T-cell (primary cell): ENCODE measurements at places on chromosomes 11 and 22.

DNA sequence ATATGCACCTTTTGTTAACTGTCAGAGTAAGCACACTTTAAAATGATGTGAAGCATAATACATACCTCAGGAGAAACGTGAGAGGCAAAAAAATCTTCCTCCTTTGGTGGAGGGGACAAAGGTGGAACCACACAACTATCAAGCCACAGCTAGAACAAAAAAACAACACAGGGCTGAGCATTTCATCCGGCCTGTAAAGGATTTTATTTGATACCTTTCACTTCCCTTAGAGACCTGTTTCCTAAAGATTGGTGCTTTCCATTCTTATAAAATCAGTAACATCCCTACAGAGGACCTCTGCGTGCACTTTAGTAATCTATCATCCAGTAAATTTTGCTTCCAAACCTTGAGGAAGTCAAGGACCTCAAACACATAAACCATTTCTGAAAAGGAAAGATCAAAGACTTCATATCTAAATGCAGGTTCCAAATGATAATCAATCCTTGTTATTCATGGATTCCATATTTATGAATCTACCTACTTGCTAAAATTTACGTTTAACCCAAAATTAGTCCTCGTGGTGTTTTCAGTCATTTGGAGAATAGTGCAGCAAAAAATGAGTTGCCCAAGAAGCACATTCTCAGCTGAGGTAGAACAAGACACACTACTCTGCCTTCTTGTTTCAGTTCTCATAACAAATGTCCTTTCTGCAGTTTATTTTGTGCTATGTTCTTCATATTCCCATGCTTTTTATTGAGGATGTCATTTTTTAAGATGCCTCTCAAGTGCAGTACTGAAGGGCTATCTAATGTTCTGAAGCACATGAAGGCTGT, 22.7 kb downstream of the ARFGAP3 start:
- no peak for DNase-seq

GRCh38 chr22:42446151-42446550, 13.9 kb upstream of the NFAM1 start:
- no peak for DNase-seq

DNA sequence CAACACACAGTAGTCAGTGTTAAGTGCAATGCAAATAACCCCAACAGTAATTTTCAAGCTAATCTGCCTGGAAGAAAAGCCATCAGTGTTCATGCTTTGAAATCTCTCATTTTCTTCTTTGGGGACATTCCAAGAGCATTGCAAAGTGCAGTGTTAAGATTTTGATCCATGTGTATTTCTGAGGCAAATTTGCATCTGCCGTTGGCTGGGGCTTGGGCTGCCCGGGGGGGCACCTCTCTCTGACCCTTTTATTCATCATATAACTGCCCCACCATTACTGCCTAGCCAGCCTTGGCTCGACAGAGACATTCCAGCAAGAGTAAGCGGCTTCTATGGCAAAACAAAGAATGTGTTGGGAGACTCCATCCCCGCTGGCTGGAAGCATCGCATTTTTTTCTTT, 483.5 kb downstream of the BRD1 start:
- DNase-seq = no peak

GRCh38 chr11:66478729-66479393, 1.4 kb upstream of the DPP3 start:
- DNase-seq = no peak

- no peak for DNase-seq
Measured at GRCh38 chr22:47067321-47067890, 305.0 kb downstream of the TBC1D22A start.

GRCh38 chr11:75400146-75400865, 988 bp downstream of the RPS3 start:
- no peak for DNase-seq

GRCh38 chr11:12354750-12355545, 22.4 kb upstream of the PARVA start:
- no peak for DNase-seq

GRCh38 chr22:41504397-41504796, 35.5 kb downstream of the ACO2 start:
- DNase-seq = no peak

DNA sequence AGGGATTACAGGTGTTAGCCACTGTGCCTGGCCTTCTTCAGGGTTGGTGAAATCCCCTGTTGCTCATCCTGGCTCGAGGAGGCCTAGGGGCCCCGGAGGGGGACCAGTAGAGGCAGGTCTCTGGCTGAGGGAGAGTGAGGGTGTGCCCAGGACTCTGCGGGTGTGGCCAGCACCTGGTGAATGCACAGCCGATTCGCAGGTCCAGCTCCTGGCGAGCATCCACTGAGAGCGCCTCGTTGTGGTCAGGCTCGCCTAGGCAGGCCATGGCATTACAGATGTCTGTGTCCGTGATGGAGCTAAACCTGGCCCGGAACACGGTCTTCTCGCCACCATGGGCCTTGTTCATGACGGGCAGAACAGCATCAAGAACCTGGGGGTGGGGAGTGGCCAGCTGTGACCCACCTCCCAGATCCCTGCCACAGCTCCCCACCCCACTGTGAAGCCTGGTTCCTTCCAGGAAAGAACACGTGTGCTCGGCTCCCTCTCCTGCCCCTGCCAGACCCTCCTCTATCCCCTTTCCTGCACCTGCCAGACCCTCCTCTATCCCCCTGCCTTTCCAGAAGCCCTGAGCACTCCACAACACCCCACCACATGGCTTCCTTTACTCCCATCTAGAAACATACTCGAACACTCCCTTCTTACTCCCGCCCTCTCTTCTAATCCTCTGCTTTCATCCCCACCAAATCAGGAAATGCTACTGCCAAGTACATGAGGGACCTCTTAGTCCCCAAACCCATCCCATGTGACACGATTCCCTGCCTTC, 12.4 kb downstream of the TOP3B start:
- no peak for DNase-seq

DNA sequence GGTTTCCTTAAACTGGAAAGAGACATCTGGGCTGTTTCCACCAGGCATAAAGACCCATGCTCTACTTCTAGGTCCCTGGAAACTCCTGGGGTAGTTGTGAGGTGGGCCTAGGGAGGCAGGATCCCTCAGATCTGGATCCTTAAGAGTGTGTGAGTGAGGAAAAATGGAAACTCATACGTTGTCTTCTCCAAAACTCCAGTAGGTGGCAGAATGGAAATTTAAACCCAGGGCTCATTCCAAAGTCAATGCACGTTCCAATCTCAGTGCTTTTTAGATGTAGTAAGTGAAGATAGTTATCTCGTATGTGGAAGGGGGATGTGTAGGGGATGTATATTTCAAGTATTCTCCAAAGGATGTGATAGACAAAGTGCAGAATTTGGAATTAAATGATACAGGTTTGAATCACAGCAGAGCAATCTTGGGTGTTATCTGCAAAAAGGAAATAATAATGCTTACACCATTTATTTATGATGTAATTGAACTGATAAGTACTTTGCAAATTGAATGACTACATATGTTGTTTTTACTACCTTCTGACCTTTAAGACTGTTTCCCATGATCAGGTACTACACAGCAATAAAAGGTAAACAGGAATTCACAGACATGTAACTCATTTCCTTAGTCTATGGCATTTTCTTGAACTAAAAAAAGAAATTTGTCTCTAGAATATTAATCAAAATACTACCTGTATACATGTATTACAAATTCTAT, 13.1 kb upstream of the MMP1 start:
- no peak for DNase-seq

- no peak for DNase-seq
Measured at GRCh38 chr22:47064416-47064815, 302.0 kb downstream of the TBC1D22A start.

DNA sequence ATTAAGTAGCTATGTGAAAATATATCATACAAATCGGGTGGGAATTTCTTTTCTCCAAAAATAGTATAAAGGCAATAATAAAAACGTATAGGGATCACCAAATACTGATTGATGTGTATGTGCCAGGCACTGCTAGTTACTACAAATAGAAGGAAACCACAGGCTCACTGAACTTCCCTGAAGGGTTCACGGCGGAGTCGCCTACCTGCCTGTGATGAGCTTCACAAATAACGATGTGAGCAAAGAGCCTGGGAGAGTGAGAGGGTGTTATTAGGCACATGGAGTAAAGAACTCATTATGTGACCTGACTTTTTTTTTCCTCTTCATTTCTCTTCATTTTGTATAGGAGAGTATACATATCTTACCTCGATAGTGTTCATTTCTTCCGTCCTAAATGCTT, 36.0 kb upstream of the L3MBTL2 start:
- DNase-seq = no peak

DNA sequence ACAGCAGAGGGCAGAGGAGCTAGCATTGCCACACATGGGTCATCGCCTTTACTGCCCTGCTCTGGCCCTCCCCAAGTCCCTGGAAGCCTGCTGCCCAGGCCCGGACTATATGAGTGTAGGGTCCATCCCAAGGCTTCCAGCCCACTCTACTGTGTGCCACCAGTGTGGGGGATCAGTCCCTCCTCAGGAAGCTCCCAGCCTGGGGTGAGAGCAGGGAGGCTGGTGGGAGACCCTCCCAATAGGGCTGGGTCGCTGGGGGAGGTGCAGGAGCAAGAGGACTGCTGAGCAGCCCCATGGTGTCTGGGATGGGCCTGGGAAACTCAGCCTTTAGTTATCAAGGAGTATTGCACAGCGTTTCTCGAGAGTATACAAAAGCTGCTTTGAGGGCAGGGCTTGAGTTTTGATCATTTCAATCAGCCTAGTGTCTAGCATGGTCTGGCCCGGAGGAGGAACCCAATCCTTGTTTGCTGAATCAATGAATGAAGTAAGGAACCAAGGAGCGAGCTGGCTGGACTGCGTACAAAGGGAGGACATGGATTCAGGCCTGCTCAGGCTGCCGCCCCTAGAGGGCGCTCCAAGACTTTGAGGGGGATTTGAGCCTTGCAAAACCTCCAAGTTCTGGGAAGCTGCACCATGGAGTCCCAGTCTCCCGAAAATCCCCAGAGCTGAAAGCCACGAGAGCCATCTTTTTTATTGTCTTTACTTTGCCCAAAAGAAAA, 89.0 kb upstream of the PARVA start:
- DNase-seq = peak; percentile 20

DNA sequence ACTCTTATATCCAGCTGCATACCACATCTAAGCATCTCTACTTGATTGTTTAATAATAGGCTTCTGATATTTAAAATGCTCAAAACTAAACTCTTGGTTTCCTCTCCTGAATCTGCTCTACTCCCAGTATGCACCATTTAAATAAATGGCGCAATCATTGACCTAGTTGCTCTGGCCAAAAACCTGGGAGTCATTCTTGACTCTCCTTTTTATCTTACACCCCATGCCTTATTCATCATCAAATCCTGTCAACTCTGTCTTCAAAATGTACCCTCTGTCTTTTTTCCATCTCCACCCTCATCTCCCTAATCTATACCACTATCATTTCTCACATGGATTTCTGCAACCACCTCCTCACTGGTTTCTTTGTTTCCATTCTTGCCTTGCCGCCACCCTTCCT, 399.6 kb upstream of the CCDC90B start:
- DNase-seq = no peak

GRCh38 chr11:31764261-31764660, 46.9 kb downstream of the PAX6 start:
- no peak for DNase-seq

- DNase-seq = no peak
Measured at GRCh38 chr22:35821654-35822053, 104.0 kb downstream of the APOL5 start.

DNA sequence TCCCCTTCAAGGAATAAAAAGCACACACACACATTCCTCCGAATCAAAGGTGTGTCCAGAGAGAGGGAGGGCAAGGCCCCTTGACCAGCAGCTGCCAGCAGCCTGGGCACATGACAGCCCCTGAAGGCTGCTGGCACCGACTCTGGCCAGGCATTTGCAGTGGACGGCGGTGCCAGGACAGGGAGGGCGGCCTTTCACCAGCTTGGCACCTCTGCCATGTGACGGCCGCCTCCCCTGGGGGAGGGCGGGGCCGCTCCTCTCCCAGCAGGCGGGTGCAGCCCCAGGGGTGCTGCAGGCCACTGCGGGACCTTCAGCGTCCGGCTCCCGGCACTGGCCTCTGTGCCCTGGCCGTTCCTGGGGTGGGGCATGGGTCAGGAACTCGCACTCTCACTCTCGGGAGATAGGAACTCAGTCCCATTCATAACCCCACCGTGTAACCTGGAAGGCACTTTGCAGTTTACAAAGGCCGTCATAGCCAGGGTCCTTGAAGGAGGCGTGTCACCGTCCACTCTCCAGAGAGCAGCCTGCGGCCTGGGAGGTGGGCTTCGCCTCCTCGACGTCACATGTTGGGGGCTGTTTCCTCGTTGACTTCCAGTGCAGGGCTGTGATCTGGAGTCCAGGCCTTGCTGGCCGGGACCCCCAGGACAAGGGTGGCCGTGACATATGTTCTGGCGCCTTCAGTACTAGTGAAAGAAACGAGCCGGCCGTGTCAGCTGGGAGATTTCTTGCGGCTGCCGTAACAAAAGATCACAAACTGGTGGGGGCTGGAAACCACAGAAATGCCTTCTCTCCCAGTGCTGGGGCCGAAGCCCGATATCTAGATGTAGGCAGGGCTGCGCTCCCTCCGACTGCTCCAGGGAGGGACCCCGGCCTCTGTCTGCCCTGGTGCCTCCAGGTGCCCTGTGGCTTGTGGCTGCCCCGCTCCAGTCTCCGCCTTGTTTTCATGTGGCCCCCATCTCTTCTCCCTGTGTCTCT, 39.9 kb upstream of the SMIM38 start:
- no peak for DNase-seq

GRCh38 chr22:21713428-21714058, 22.1 kb downstream of the YPEL1 start:
- no peak for DNase-seq

GRCh38 chr11:117502015-117502778, 174.5 kb downstream of the CEP164 start:
- no peak for DNase-seq

DNA sequence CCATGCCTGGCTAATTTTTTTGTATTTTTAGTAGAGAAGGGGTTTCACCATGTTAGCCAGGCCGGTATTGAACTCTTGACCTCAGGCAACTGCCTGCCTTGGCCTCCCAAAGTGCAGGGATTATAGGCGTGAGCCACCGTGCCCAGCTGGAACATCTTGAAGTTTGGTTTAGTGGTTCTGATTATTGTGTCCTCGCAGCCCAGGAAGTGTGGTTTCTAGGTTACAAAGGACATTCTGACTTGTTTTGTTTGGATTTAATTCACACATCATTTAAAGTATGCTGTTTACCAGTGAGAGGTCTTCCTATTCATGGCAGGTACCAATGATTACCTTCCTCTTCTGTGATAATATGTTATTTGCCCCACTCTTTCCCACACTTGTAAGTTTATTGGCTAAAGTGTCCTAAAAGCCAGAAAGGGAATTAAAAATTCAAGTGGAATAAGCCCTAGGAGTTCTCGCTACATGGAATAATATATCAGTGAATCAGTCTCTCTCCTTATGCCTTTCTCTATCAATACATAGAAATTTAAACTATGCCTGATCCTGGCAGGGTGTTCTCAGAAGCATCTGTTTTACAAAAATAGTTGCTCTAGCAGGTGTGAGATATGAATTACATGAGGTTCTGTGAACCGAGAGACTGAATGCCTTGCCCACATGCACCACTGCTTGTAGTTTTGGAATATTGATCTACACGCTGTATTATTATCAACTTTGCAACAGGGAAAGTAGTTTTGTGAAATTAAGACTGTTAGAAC, 263.1 kb downstream of the DDX10 start:
- DNase-seq = no peak
